Naive thymus-derived CD4-positive, alpha-beta T cell (primary cell): ENCODE measurements at places on chromosomes 12 and 14.
A peak's percentile ranks its signal among the peaks of the same experiment; 100 is the strongest.

- no peaks in the 10 kb centered on the region for H3K4me1 ChIP-seq
- no peak overlapping the region for H3K27ac ChIP-seq
- DNase-seq = no peak
- no peak overlapping the region for H3K4me3 ChIP-seq
- H3K36me3 ChIP-seq = no peaks in the 10 kb centered on the region
Measured at GRCh38 chr14:33647385-33647786, 303.5 kb downstream of the EGLN3 start.

DNA sequence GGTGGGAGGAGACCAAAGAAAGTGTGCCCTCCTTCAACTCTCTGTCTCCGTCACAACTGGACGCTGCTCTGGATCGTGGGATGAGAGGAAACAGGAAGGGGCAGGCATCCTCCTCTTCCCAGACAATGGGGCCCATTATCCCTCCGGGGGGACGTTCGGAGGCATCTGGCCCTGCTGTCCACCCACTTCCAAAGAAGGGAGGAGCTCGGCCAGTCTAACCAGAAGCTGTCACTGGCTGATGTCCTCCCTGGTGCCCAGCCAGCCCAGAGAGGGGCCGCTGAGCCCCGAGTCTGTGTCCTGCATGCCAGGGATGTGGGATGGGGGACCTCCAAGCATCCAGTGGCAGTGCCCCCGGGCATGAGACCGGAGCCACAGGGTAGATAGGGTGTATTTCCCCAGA lies 39.8 kb upstream of the MEG3 start:
- H3K27ac ChIP-seq = no peak overlapping the region
- no peaks in the 10 kb centered on the region for H3K4me1 ChIP-seq
- no peak overlapping the region for H3K4me3 ChIP-seq
- no peak for DNase-seq
- no peaks in the 10 kb centered on the region for H3K27me3 ChIP-seq
- no peaks in the 10 kb centered on the region for H3K36me3 ChIP-seq

GRCh38 chr14:63995285-63995684 lies 142.5 kb downstream of the SYNE2 start:
- H3K36me3 ChIP-seq = peaks cover 3% of the 10 kb centered on the region
- no peak overlapping the region for H3K27ac ChIP-seq
- H3K27me3 ChIP-seq = no peaks in the 10 kb centered on the region
- no peak for DNase-seq
- no peak overlapping the region for H3K4me3 ChIP-seq

DNA sequence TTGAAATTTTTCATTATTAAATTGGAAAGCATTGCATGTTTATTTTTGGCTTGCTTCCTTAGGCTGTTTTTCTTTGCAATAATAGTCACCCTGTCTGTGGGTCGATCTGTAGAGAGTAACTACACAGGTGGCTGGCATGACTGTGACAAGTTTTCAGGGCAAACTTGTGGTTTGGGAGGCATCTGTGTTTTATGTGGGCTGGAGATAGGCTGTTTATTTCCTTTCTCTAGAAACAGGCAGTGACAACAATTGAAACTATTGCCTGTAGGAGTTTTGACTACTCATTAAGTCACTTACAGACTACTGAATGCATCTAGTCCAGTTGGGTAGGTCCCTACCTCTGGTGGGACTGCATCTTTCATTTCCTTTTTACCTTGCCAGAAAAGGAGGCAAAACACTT lies 155.6 kb downstream of the DYRK2 start:
- peak; percentile 29 for DNase-seq
- no peak overlapping the region for H3K4me3 ChIP-seq
- peaks cover 18% of the 10 kb centered on the region for H3K4me1 ChIP-seq
- no peaks in the 10 kb centered on the region for H3K27me3 ChIP-seq

DNA sequence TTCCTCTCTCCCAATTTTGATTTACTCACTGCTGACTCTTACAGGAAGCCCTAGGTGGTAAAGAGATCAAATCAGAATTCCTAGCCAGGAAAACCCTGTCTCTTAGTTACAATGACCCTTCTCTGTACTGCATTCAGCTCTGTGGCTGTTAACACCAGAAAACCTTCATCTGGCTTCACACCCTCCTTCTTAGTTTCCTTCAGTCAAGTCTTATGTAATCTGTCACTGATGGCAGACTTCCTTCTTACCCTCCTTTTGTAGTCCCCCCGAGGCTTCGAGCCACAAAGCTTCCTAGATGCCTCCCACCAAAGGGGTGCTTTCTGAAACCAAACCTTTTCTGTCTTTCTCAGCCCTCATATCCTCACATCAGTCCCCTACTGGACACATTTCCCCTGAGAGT lies 16.5 kb downstream of the NGDN start:
- no peak for DNase-seq
- H3K36me3 ChIP-seq = no peaks in the 10 kb centered on the region
- H3K27me3 ChIP-seq = no peaks in the 10 kb centered on the region
- H3K4me1 ChIP-seq = no peaks in the 10 kb centered on the region
- no peak overlapping the region for H3K4me3 ChIP-seq

DNA sequence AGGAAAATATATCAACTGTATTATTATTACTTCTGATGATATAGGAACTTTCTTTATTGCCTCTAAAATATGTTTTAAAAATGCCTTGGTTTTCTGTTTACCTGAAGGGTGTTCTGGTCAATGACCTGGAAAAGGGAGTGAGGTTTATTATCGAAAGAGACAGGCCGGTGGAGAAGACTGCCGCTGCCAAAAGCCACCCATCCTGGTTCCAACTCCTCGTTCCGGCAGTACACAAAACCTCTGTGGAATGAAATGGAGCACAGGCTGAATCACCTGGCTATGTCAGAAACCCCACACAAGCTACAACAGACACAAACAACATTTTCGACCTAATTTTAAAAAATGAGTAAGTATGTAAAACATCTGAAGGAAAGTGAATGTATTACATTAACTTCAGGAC lies 73.6 kb downstream of the HECTD4 start:
- no peak overlapping the region for H3K27ac ChIP-seq
- H3K36me3 ChIP-seq = peaks cover 6% of the 10 kb centered on the region
- H3K27me3 ChIP-seq = no peaks in the 10 kb centered on the region

- H3K4me3 ChIP-seq = no peak overlapping the region
- DNase-seq = no peak
- no peaks in the 10 kb centered on the region for H3K27me3 ChIP-seq
- no peak overlapping the region for H3K27ac ChIP-seq
- H3K4me1 ChIP-seq = peaks cover 9% of the 10 kb centered on the region
Measured at GRCh38 chr12:120861074-120861795, 42.9 kb downstream of the SPPL3 start.

DNA sequence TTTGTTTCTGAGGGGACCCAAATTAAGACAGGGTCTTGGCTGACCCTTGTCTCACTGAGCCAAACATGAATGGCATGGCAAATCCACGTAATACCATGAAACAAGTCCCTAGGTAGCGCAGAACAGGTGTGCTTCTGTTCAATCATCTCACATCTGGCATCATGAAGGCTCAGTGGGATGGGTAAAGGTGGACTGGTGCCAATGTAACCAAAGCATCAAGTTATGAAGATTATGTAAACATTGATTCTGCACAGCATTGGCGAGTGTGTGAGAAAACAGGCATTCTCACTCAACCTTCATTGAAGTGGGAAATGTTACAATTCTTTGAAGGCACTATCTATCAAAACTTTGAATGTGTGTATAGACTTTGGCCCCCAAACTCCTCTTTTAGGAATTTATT lies 41.9 kb downstream of the PTGER2 start:
- no peaks in the 10 kb centered on the region for H3K36me3 ChIP-seq
- no peak overlapping the region for H3K4me3 ChIP-seq
- no peaks in the 10 kb centered on the region for H3K27me3 ChIP-seq
- H3K4me1 ChIP-seq = peaks cover 37% of the 10 kb centered on the region
- H3K27ac ChIP-seq = no peak overlapping the region
- no peak for DNase-seq

GRCh38 chr14:101625336-101626097 lies 64.2 kb downstream of the DIO3 start:
- no peak overlapping the region for H3K4me3 ChIP-seq
- peaks cover 5% of the 10 kb centered on the region for H3K4me1 ChIP-seq
- no peaks in the 10 kb centered on the region for H3K36me3 ChIP-seq
- DNase-seq = no peak

GRCh38 chr14:104161602-104162367 lies 23.4 kb downstream of the KIF26A start:
- no peaks in the 10 kb centered on the region for H3K4me1 ChIP-seq
- H3K36me3 ChIP-seq = no peaks in the 10 kb centered on the region
- no peak overlapping the region for H3K4me3 ChIP-seq
- DNase-seq = no peak
- no peak overlapping the region for H3K27ac ChIP-seq

DNA sequence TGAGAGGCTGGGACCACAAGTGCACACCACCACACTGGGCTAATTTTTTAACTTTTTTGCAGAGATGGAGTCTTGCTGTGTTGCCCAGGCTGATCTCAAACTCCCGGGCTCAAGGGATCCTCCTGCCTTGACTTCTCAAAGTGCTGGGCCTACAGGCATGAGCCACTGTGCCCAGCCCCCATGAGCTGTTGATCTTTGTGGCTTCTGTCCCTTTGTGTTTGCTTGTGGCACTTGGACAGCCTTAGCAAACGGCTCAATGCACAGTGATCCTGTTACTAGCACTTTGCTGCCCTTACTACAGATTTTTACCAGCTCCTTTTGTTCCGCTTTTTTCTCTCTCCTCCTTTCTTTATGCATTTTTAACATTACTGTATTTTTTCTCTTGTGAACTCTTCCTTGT lies 25.3 kb upstream of the EVL start:
- no peak overlapping the region for H3K4me3 ChIP-seq
- no peak for DNase-seq

GRCh38 chr14:105986894-105987284 lies 460.5 kb downstream of the TMEM121 start:
- H3K27me3 ChIP-seq = no peaks in the 10 kb centered on the region
- peaks cover 29% of the 10 kb centered on the region for H3K4me1 ChIP-seq
- H3K27ac ChIP-seq = peak overlapping the region; percentile 63
- H3K4me3 ChIP-seq = no peak overlapping the region

- H3K27me3 ChIP-seq = no peaks in the 10 kb centered on the region
- no peak overlapping the region for H3K4me3 ChIP-seq
- DNase-seq = no peak
- no peaks in the 10 kb centered on the region for H3K4me1 ChIP-seq
- H3K27ac ChIP-seq = no peak overlapping the region
- H3K36me3 ChIP-seq = no peaks in the 10 kb centered on the region
Measured at GRCh38 chr12:123024819-123025391, 44.4 kb downstream of the ARL6IP4 start.
